ENCODE measurements at places on chromosomes 7 and 10. TPM values are rescaled to one million over a fixed set of nuclear protein-coding genes. Genes with fewer than 3 reads are reported as not detected.
A peak's percentile ranks its signal among the peaks of the same experiment; 100 is the strongest.

DNA sequence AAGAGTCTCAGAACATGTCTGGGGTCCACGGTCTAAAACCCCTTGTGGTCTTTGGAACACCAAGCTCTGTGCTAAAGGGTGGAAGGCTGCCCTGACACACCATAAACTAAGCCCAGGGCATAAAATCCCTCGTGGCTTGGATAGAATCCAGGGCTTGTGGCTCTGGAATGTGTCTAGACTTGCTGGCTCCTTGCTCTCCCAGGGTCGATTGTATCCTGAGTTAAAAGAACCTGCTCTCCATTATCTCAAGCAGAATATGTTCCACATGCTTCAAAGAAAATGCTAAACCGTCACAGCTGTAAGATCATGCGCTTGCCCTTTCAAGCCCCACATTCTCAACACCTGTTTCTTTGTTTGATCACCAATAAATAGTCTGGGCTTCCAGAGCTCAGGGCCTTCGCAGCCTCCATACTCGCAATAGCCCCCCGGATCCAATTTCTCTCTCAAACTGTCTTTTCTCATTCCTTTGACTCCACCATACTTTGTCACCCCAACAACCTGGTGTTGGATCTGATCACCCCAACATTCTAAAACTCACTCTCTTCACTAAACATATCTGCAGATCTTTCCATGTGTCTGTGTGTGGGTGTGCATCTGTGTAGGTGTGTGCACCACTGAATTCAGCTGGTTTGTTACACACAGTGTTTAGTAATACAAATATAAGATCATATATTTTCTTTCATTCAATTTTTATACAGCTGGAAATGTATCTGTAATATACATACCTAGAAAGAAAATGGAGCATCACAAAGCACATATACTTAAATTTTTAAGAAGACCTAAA is 238.5 kb downstream of the ZMYND11 start:
- DNase-seq = peak; percentile 4

GRCh38 chr7:33674804-33675411 is 230.4 kb upstream of the BMPER start:
- DNase-seq = no peak

DNA sequence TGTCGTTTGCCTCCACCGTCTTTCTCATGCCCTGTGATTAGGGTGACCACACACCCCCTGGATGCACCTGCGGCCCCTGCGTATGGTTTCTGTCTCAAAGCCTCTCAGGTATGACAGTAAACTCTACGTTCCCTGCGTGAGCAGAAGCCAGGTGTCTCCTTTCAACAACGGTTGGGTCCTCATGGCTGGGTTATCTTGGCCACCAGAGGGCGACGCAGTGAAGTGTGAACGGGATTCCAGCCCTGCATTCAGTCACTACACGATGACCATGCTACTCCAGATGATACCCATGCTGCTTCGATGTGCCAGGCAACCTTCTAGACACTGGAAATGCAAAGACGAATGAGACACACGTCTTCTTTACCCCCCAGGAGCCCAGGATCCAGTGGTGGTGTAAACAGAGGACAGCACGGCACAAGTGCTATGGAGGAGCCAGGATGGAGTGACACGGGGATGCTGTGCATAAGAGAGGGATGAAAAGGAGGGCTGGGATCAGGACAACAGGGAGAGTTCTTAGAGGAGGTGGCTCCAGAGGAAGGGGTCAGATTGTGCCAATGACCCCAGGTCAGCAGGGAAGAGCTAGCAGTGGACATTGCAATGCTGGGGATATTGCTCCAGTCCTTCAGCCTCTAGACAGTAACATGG is 228.1 kb upstream of the PFKP start:
- peak; percentile 52 for DNase-seq

- DNase-seq = no peak
Observed at GRCh38 chr7:97008275-97008917, 3.0 kb downstream of the DLX6 start.

GRCh38 chr7:96838481-96838880 is 128.8 kb upstream of the SEM1 start:
- no peak for DNase-seq

GRCh38 chr7:152847386-152847908 is 87.9 kb downstream of the ACTR3B start:
- no peak for DNase-seq

DNA sequence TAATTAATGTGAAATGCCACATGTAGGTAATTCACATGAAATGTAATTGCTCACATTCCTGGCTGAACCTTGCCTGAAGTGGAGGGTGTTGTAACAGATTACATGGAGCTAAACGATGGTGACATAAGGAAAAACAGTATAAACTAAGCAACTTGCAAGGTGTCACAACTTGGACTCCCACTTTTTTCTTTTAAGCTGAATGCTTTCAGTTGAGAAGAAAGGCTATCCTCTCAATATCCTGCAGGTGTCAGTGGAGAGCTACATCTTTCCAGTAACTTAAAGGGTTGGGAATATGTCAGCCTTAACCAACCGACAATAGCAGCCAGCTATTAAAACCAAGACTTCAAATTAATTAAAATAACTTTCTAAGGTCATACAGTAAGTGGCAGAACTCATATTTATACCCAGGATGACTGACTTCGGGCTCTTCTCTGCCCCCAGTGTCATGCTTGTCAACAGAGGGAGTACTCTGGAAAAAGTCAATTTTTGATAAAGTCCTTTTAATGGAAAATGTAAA is 33.7 kb downstream of the NRBF2 start:
- DNase-seq = peak; percentile 99

- DNase-seq = no peak
Observed at GRCh38 chr7:80623503-80624252, 14.8 kb upstream of the CD36 start.

- peak; percentile 22 for DNase-seq
Observed at GRCh38 chr7:28360739-28361138, 51.6 kb upstream of the CREB5 start.

DNA sequence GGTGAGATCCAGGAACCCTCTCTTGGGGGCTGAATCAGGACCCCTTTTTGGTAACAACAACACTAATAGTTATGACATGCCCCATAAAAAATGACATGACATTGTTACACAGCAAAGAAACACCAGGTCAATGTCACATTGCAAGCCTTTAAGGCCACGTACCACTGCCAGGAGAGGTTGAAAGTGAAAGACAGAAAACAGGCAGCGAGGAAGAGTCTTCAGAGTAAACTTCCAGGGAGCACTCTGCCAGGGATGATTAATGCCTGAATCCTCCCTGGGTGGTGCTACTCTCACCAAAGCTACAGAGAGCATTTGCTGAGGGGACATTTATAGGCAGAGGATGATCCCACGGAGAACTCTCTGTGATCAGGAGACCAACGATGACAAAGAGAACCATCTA is 551.6 kb downstream of the CALN1 start:
- DNase-seq = no peak

DNA sequence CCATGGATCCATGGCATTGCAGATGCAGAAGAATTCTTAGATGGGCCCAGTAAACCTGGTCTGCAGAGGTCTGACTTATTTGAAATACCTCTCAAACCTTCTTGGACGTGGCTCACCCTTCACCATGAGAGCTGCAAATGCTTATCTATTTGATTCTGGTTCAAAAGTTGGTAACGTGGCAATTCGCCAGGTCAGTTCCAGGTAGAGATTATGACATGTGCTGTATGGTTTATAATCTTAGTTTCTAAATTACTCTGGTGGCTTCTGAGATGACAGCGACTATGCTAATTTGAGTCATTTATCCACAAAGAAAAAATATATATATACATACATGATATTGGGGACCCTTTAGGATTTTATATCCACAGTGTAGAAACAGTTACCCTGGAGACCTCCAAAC is 68.8 kb downstream of the NRP1 start:
- DNase-seq = no peak

- no peak for DNase-seq
Observed at GRCh38 chr10:122171302-122172075, 99.6 kb upstream of the BTBD16 start.

- no peak for DNase-seq
Observed at GRCh38 chr10:90494183-90494582, 363.7 kb downstream of the HTR7 start.

- no peak for DNase-seq
Observed at GRCh38 chr10:112852306-112852705, 97.7 kb upstream of the TCF7L2 start.

GRCh38 chr7:52857367-52857766 is 178.1 kb upstream of the POM121L12 start:
- DNase-seq = no peak

GRCh38 chr7:131164025-131164925 is 163.4 kb upstream of the MKLN1 start:
- peak; percentile 91 for DNase-seq

- no peak for DNase-seq
Observed at GRCh38 chr7:46396481-46396880, 475.4 kb upstream of the IGFBP3 start.

- DNase-seq = no peak
Observed at GRCh38 chr10:8282340-8282739, 227.9 kb downstream of the GATA3 start.

NME8 gene
- total RNA-seq = not detected

BCCIP gene
- total RNA-seq = 64.8 TPM

WNT16 gene
- total RNA-seq = not detected

TSPAN13 gene
- 27.6 TPM for total RNA-seq

ACSM6 gene
- not detected for total RNA-seq

GIMAP7 gene
- not detected for total RNA-seq

CACNA2D1 gene
- 1.1 TPM for total RNA-seq

PDK4 gene
- 3.2 TPM for total RNA-seq

HOGA1 gene
- total RNA-seq = 0.15 TPM

DOCK4 gene
- total RNA-seq = 25.4 TPM

RAB19 gene
- 1.3 TPM for total RNA-seq

IFIT1B gene
- total RNA-seq = not detected

MALRD1 gene
- not detected for total RNA-seq

ETV1 gene
- 20.6 TPM for total RNA-seq

TMEM213 gene
- total RNA-seq = not detected

All from PC-3 (cell line).